ENCODE measurements at places on chromosomes 6 and 20.

GRCh38 chr6:138431256-138432062 is 27.4 kb downstream of the HEBP2 start:
- no peak for DNase-seq

DNA sequence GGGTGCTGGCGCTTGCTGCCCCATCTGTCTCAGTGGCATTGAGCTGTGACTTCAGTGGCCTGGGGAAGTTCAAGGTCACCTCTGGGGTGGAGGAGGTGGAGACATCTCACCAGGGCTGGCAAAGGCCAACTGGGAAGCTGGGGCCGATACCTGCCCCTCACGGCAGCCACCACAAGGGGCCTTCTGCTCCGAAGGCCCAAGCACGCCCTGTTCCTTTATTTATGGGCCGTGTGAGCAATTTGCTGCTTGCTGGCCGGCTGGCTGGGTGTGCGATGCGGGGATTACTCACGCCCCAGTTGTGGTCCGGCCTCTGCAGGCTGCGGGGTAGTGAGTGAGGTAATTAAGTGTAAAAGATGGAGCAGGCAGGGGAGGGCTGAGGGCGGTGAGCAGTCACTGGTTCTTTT is 13.2 kb upstream of the SCRT2 start:
- no peak for DNase-seq

DNA sequence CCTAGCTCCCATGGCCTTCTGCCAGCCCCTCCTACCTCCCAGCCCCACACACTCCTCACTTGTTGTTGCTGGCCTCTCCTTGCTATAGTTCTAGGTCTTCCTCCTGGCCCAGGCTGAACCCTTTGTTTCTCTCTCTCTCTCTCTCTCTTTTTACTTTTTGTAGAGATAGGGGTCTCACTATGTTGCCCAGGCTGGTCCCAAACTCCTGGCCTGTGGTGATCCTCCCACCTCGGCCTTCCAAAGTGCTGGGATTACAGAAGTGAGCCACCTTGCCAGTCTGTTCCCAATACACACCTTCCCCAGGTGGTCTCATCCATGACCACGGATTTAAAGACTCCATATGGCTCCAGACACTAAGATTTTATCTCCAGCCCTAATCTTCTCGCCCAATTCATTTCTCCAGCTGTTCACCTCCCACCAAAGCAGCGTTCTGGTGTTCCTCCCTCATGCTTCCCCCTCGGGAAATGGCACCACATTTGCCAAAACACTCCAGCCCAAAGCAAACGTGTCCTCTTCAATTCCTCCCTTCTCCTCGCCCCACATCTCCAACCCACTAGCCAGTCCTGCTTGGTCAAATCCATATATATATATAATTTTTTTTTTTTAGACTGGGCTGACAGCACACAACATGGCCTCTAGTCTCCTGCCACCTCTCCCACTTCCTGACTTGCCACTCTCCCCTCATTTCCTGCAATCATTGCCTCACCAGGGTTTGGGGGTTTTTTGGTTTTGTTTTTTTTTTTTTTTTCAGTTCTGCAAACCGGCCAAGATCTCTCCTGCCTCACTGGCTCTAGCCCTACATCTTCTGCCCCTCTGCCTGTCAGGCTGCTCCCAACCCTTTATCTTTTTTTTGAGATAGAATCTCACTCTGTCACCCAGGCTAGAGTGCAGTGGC is 104.4 kb downstream of the NCR2 start:
- DNase-seq = peak; percentile 76

GRCh38 chr6:112296694-112297093 is 42.3 kb upstream of the LAMA4 start:
- no peak for DNase-seq

DNA sequence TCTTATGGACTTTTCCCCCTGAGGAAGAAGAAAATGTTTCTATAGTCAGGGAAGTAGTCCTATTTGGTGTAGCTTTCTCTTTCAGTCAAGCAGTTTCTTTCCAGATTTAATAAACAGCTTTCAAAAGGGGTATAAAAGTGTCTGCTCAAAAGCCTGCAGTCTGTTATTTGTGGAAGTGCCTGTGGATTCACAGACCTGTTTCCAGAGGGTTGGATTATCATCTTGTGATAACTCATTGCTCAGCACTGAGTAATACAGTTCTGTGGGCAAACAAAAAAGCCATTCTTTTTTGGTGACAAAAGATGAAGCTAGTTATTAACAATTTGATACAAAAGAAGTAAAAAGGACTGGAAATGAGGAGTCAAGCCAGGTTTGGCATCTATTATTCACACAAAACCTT is 358.2 kb upstream of the ID4 start:
- no peak for DNase-seq

DNA sequence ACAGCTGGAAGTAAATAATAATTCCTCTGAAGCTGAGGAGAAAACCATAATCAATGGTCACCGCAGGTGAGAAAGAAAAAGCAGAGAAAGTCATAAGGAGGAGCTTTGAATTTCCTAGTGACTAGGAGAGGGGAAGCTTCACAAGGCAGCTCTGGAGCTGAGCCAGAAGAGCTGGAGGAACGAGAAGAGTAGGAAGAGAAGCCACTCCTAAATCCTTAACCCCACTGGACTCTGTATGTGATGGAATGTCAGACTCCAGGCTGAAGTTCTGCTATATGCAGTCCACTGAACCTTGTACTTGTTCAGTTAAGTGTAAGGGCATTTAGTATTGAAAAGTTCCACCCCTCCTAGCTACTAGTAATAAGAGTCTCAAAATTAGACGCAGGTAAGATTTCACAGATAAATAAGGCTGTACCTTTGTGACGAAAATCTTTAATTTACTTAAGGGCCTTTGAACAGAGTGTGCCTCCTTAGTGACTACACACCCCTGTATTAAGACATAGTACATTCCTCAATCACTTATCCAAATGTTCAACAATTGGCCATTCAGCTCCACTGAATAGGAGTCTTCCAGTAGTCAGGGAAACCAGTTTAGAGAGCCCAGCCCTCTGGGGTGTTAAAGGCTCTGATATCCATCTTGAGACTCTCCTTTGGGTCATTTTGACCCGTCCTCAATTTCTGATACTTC is 71.4 kb upstream of the UFL1 start:
- DNase-seq = no peak

GRCh38 chr6:168990019-168990751 is 263.5 kb downstream of the THBS2 start:
- no peak for DNase-seq

DNA sequence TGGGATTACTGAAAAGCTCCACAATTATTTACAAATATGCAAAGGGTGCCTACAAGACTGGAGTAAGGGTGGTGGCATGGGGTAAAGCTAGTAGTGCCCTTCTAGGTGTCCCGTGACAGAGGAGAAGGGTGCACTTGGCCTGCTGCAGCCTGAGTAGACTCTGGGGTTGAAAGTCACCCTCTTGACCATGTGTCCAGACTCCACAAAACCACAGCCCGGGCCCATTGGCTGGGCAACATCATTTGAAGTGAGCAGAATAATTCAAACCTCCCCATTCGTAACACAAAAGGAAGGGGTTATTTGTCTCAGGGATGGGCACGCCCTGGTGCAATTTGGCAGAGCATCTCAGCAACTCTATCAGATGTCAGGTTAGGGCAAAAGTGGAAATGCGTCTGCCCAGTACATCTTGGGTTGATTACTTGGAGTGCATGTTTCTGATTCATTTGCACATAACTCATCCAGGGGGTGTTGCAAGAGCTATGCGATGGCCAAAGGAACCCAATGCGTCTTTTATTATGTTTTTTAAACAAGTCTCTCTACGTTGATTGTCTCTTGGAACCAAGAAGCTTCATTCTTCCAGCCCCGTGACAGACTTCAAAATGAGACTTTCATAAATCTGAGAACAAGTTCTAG is 56.7 kb downstream of the ISM1 start:
- no peak for DNase-seq

- no peak for DNase-seq
These were observed 54.3 kb upstream of the BMP6 start for GRCh38 chr6:7671581-7671980.

- DNase-seq = no peak
These were observed 230.1 kb downstream of the ERMARD start for GRCh38 chr6:169981568-169981967.

DNA sequence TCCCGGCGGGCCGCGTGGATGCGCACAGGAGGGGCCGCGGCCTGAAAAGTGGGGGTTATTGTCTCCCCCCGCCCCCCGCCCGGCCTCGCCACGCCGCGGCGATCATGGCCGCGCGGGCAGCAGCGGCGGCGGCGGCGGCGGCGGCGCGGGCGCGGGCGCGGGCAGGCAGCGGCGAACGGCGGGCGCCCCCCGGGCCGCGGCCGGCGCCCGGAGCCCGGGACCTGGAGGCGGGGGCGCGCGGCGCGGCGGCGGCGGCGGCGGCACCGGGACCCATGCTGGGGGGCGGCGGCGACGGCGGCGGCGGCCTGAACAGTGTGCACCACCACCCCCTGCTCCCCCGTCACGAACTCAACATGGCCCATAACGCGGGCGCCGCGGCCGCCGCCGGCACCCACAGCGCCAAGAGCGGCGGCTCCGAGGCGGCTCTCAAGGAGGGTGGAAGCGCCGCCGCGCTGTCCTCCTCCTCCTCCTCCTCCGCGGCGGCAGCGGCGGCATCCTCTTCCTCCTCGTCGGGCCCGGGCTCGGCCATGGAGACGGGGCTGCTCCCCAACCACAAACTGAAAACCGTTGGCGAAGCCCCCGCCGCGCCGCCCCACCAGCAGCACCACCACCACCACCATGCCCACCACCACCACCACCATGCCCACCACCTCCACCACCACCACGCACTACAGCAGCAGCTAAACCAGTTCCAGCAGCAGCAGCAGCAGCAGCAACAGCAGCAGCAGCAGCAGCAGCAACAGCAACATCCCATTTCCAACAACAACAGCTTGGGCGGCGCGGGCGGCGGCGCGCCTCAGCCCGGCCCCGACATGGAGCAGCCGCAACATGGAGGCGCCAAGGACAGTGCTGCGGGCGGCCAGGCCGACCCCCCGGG is 637 bp downstream of the ARID1B start:
- DNase-seq = peak; percentile 68

- DNase-seq = no peak
These were observed 34.6 kb downstream of the CYP24A1 start for GRCh38 chr20:54139188-54139587.

Measured in GM13976 (cell line).